ENCODE measurements at places on chromosomes 11 and 22.

GRCh38 chr11:128716661-128717210 lies 22.9 kb downstream of the FLI1 start:
- DNase-seq: no peak

GRCh38 chr11:111688013-111688412 lies 78.2 kb downstream of the PPP2R1B start:
- no peak for DNase-seq

DNA sequence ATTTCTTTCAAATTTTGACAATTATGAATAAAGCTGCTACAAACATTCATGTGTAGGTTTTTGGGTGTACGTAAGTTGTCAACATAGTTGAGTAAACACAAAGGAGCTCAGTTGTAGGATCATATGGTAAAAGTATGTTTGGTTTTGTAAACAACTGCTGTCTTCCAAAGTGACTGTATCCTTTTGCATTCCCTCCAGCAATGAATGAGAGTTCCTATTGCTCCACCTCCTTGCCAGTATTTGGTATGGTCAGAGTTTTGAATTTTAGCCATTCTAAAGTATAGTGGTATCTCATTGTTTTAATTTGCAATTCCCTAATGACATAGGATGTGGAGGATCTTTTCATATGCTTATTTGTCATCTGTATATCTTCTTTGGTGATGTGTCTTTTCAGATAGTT lies 28.0 kb upstream of the PHOX2A start:
- no peak for DNase-seq

- no peak for DNase-seq
Observed at GRCh38 chr22:49239264-49240015, 588.2 kb downstream of the BRD1 start.

GRCh38 chr11:130243816-130244215 lies 70.9 kb downstream of the ZBTB44 start:
- no peak for DNase-seq

DNA sequence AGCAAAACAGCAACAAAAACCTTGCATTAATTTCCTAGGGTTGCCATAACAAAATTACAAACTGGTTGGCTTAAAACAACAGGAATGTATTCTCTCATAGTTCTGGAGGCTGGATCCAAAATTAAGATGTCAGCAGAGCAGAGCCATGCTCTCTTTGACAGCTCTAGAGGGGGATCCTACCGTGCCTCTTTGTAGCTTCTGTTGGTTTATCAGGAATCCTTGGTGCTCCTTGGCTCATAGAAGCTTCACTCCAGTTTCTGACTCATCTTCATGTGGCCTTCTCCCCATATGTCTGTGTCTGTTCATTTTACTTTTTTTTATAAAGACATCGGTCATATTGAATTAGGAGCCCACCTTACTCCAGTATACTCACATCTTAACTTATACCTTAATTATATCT lies 90.5 kb upstream of the POU2AF2 start:
- DNase-seq: no peak

DNA sequence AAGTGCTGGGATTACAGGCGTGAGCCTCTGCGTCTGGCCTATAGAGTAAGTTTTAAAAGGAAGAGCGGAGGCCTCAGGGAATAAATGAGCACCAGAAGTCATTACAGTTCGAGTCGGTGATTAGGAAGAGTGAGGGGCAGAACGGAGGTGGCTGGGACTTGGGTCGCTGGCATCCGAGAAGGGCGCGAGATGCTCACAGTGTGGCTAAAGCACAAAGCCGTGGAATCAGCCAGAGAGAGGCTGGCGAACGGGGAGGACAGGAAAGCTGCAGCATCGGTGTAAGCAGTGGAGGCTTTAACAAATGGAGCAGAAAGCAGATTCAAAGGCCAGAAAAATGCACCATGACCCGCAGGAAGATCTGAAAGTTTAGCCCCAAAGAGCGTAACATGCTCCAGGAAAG lies 2.7 kb upstream of the KRTAP5-4 start:
- DNase-seq: no peak

GRCh38 chr11:68525930-68526329 lies 65.4 kb downstream of the PPP6R3 start:
- no peak for DNase-seq

- DNase-seq: no peak
Observed at GRCh38 chr11:1075341-1075911, 752 bp downstream of the MUC2 start.

DNA sequence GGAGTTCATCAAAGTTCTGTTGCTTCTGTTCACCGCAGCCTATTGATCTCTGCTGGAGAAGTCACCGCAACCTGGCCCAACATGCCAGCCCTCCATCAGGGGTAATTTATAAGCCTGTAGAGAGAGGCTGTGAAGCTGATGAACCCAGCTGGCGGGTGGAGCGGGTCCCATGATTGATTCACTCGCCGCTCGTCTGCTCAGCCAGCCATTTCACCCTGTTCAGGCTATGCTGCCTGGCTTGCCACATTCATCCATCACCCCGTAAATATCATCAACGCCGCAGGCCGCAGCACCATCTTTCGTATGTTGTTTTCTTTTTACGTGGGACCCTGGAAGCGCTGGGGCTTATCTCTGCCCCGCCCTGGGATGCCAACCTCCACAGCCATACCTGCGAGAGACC lies 116.7 kb upstream of the OPCML start:
- no peak for DNase-seq

- no peak for DNase-seq
Observed at GRCh38 chr11:117823946-117824420, 561 bp downstream of the FXYD2 start.

DNA sequence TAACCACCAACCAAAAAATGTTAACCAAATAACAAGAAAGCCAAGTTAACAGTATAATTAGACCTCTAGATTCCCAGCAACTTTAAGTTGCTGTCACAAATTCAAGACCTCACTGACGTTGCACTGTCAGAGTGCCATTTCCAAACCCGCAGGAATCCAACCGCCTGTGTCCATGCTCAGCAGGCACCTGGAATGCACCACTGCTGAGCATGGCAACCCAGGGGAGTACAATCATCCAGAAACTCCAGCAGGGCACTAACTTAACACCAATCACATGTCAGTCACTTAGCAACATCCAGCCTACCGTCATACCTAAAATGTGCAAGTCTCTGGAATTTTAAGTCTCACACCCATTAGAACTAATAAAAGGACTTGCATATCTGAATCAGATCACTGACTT lies 48.8 kb downstream of the SMCO4 start:
- DNase-seq: no peak

GRCh38 chr22:49394116-49394785 lies 433.4 kb downstream of the BRD1 start:
- no peak for DNase-seq

DNA sequence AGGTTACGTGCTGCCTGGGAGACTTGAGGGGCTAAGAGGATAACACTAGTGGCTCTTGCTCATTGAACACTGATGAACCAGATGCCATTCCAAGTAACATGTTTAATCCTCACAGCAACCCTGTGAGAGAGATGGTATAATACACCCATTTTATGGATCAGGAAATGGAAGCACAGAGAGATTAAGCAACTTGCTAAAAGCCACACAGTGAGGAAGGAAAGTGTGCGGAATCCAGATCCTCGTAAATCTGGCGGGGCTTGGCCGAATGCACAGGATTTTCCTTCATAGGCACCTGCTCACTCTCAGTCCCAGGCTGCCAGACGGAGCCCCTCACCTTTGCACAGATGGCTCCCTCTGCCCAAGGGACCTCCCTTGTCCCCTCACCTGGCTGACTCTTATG lies 7.7 kb upstream of the FOSL1 start:
- DNase-seq: no peak

- DNase-seq: no peak
Observed at GRCh38 chr22:30056015-30056414, 24.2 kb upstream of the HORMAD2 start.

GRCh38 chr11:130454491-130455252 lies 6.2 kb downstream of the ADAMTS15 start:
- DNase-seq: no peak

DNA sequence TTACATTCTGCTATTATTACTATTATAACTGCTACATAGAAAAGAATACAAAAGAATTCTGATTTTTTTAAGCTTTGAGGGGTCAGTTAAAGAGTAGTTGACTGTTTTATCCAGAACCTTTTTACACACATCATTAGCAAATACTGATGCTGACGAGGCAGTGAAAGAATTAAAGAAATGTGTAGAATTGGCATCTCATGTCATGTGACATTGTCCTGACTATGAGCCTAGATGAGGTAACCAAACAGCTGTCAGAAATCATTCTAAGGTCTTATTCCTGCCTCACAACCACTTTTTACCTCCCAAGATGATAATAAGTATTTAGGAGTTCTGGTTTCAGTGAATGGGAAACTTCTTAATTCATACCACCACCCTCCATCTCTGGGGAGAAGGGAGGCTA lies 121.0 kb downstream of the SLC1A2 start:
- no peak for DNase-seq

GRCh38 chr11:119928047-119928446 lies 199.0 kb upstream of the NECTIN1 start:
- no peak for DNase-seq

DNA sequence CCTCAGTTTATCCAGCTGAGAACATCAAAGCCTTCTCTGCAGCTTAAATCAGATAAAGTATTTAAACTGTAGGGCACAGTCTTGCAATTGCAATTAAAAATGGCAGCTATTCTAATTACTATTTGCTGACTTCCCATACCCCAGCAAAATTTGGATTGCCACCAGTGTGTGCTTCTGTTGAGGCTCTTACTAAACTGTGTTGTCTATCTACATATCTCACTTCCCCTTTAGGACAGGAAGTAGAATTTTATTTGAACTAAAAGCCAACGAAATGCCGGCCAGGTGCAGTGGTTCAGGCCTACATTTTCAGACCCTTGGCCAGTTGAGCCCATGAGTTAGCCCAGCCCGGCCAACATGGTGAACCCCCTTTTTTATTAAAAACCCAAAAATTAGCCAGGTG lies 7.1 kb downstream of the SAA4 start:
- no peak for DNase-seq

DNA sequence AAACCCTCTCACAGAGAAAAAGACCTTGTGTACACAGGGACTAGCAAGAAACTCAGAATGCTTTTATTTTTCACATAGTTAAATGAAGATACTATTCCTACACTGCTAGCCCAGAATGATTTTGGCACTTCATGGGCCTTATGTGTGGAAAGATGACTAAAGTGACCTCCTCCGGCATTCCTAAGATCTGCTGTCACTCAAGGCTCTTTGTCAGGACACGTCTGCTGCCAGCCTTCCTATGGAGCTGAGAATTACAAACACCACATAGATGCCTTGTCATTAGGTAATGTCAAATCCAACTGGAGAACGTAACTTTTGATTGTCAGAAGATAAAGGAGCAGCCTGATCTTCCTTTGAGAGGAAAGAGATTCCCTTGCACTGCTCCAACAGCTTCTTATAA lies 249.1 kb downstream of the FAT3 start:
- no peak for DNase-seq

DNA sequence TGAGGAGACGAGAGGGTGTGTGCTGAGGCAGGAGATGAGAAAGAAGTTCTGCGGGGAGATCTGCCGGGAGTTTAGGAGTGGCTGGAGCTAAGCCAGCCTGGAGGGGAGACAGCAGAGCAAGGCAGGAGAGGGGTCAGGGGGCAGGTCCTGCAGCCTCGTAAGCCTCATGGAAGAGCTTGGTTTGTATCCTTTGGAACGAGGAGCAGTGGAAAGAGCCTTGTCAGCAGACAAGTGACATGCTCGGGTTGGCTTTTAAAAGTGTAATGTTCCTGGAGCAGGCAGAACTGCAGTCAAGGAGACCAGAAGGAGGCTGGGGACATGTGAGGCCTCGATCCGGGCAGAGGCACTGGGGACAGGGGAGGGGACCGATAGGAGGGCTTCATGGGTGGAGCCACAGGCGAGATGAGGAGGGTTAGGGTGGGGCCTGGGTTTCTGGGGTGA lies 21.4 kb upstream of the TUB start:
- no peak for DNase-seq

DNA sequence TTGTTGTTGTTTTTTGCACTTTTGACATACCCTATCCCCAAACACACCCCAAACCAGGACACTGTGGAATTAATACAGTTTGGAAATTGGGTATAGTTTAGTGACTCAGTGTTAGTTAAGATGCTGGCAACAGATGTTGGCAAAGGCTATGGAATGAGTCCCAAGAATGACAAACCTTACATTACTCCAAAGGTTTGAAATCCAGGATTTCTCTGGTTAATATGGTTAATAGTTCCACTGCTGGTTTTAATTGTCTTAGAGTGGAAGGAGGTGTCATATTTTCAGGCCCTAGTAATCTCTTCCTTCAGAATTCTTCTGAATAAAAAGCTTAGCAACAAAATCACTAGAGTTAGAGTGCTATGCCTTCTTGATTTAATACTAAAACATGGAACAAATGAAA lies 775 bp downstream of the LPXN start:
- DNase-seq: no peak

- no peak for DNase-seq
Observed at GRCh38 chr22:29670626-29671025, 49.2 kb upstream of the CABP7 start.

DNA sequence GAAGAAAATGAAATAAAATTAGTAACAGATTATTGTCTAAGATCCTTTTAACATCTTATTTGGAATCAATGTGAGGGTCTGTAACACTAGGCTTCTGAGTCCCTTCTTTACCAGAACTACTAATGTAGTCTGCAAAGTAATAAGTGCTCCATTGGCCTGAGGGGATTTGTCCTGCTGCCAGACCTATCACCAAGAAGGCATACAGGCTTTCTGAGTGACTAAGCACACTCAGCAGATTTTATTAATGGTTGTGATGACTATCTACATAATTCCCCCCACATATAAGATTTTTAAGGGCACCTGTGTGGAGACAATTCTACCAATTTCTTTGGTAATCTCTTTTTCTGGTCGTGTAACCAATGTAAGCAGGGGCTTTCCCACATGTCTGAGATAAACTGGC lies 365.0 kb upstream of the FAT3 start:
- no peak for DNase-seq

DNA sequence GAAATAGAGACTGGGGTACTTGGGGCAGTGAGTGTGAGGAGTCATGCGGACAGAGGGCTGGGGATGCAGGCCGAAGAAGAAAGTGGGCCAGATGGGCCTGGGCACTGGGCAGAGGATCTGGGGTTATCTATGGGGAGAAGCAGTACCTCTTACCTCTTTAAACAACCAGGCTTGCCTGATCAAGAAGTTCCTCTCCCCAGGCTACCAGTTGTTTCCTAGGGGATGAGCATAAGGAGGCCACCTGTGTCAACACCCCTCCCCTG lies 98.4 kb upstream of the PITPNB start:
- DNase-seq: no peak

GRCh38 chr11:28999620-29000019 lies 891.4 kb downstream of the METTL15 start:
- no peak for DNase-seq

DNA sequence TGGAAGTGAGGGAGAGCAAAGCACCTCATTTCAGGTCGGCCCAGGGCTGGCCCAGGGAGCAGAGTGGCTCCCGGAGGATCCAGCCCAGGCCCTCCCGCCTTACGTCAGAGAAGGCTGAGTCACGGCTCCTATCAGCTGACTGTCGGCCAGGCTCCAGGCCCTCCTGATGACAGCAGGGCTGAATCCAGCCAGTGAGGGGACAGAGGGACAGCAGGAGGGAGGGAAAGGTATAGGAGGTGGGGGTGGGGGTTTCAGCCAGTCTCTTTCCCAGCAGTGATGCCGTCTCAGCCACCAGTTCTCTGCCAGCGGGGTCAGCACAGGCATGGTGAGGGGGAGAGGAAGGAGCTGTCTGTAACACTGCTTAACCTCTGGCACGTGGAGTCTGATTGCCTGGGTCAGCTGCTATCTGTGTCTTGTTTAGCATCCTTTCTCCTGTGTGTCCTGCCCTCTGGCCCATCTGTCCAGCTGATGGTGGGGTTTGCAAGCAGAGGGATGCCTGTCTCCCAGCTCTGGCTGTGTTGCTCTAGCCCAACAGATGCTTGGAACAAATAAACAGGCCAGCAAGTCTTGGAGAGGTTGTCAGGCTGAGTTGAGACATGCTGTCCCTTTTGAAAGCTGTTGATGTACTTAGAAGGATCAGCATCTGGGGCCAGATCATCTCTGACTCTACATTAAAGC lies 74.0 kb downstream of the ADAMTS15 start:
- no peak for DNase-seq
